CMK (cell line): ENCODE measurements at places on chromosomes 13 and 19.

GRCh38 chr19:39341129-39341718 lies 997 bp upstream of the SAMD4B start:
- DNase-seq, result no peak

DNA sequence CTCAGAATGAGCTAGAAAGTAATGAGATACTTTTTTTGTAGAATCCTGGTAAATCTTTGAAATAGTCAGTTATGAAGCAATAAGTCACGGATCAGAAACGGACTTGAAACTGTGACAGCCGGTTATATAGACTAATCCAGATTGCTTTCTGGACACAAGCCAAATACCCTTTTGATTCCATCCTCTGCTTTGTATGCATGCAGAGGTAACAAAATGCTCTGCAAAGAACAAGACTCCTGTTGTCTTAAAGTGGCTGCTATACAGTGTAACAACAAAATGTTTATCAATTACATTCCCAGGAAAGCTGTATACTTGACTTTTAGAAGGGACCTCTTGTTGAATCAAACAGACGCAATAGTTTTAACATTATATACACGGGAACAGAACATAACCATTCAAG lies 66.5 kb upstream of the STARD13 start:
- DNase-seq, result no peak

- DNase-seq, result no peak
These were observed 8.8 kb downstream of the SPPL2B start for GRCh38 chr19:2337329-2337707.

GRCh38 chr13:102392481-102393209 lies 9.2 kb downstream of the FGF14 start:
- DNase-seq, result no peak

- no peak for DNase-seq
These were observed 108.0 kb upstream of the DOCK9 start for GRCh38 chr13:99085808-99086266.

DNA sequence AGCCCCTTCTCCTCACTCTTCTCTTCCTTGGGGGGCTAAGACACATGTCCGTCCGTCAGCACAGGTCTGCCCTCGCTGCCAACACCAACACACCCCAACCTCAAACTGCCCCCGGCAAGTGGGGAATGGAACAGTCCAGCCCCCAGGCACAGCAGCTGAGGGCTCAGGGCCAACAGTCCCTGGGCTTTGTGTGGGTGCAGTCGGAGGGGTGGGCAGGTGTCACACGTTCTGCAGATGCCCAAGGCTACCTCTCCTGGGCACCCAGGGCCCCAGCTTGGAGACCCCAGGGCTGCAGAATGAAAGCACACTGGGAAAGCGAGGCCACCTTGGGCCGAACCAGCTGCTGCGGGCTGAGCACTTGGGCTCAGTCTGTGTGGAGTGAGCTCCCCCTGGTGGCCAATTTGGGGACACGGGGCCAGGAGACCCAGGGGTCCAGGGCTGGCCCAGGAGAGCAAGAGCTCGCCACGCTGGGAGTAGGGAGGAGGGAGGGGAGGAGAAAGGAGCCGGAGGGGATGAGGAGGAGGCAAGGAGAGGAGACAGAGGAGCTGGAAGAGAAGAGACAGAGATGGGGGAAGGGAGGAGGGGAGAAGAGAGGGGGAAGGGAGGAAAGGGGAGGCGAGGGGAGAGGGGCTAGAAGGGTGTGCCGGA lies 14.0 kb upstream of the ATP8B3 start:
- DNase-seq, result no peak

DNA sequence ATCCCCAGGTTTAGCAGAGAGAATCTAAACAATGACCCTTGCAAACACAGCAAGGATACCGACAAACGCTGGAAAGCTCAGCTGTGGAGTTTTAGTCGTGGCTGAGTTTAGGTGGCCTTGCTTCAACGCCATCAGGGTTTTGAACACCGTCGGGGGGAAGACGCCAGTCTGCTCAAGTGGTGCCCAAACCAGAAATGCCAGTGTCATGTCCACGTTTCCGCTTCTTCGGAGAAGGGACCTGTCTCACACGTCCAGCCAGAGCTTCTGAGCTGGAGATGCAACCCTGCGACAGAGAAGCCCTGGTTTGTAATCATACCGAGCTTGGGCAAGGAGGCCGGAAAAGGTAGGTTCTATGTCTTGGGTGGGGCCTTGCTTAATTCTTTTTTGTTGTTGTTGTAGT lies 42.6 kb upstream of the ATP11A start:
- DNase-seq, result no peak

- DNase-seq, result no peak
These were observed 59.9 kb downstream of the ZNF724 start for GRCh38 chr19:23190341-23190740.

GRCh38 chr13:43295825-43296564 lies 272.6 kb downstream of the DNAJC15 start:
- DNase-seq, result no peak

- no peak for DNase-seq
These were observed 133.0 kb downstream of the STK24 start for GRCh38 chr13:98443800-98444325.

GRCh38 chr19:11382898-11383705 lies 1.0 kb downstream of the EPOR start:
- peak; percentile 84 for DNase-seq

- DNase-seq, result no peak
These were observed 541.6 kb downstream of the SUCLA2 start for GRCh38 chr13:47459512-47459911.

DNA sequence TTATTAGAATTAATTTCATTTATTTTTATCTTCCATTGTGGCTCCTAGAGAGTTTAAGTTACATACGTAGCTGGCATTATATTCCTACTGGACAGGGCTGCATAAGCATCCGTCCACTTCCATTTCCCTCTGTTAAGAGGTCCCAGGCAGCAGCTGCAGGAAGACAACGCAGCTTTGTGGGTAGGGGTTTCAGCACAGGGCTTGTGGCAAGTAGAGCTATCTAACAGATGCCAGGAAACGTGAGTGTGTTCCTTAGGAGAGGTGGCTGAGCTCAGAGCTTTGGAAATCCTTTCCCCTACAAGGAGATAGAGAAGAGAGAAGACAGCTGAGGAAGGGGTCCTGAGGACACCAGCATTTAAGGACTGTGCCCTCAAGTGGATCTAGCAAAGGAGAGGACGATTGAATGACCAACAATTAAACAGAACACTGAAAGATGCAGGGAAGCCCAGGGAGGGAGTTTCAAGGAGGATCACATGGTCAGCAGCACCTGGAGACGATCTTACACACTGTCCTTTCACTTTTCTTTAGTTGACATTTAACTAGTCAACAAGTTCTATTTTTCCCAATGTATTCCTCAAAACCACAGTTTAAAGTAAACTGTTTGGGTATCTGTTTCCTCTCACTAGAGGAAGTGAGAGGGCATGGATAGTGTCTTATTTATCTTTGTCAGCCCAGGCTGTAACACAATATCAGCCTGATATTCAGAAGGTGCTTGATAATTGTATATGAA lies 2.3 kb upstream of the N4BP2L1 start:
- peak; percentile 59 for DNase-seq

GRCh38 chr19:45455707-45456499 lies 11.9 kb upstream of the FOSB start:
- peak; percentile 80 for DNase-seq

GRCh38 chr13:112641456-112642089 lies 48.3 kb upstream of the ATP11A start:
- DNase-seq, result no peak

DNA sequence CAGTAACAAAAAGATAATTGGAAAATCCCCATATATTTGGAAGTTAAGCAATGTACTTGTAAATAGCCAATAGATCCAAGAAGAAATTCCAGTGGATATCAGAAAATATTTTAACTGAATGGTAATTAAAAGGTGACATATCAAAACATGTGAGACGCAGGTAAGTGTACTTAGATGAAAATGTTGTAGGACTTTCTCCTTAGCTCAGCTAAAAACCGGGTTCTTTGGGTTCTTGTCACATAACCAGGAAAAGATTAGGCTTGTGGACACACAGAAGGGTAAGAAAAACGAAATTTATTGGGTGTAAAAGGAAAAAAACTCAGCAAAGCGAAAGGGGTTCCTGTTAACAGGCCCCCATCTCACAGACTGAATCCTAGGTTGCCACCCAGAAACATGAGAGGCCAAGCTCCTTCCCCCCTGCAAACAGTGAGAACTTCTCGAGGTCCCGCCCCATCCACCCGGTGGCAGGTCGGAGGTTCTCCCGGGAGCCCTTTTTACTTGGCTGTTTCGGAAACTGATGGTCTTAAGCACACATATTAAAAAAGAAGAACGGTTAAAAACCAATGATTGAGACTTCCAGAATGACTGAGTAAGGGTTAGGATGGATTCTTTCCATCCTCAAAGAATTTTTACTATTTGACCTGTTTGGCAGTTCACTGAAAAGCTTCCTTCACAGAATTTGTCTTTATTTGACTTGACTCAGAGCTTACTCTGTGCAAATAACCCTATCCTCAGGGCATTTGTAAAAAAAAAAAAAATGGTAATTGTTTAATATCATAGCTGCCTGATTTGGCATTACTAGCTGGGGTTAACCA lies 3.1 kb upstream of the CCDC70 start:
- no peak for DNase-seq

GRCh38 chr13:99949679-99950413 lies 21.7 kb downstream of the ZIC5 start:
- DNase-seq, result no peak

- peak; percentile 5 for DNase-seq
These were observed 25.8 kb downstream of the LACC1 start for GRCh38 chr13:43905435-43906031.

GRCh38 chr19:35501684-35502083 lies 11.4 kb upstream of the KRTDAP start:
- no peak for DNase-seq

GRCh38 chr19:18782559-18783225 lies 8.4 kb downstream of the COMP start:
- no peak for DNase-seq

- DNase-seq, result no peak
These were observed 486.8 kb downstream of the KLF12 start for GRCh38 chr13:73647417-73647816.

DNA sequence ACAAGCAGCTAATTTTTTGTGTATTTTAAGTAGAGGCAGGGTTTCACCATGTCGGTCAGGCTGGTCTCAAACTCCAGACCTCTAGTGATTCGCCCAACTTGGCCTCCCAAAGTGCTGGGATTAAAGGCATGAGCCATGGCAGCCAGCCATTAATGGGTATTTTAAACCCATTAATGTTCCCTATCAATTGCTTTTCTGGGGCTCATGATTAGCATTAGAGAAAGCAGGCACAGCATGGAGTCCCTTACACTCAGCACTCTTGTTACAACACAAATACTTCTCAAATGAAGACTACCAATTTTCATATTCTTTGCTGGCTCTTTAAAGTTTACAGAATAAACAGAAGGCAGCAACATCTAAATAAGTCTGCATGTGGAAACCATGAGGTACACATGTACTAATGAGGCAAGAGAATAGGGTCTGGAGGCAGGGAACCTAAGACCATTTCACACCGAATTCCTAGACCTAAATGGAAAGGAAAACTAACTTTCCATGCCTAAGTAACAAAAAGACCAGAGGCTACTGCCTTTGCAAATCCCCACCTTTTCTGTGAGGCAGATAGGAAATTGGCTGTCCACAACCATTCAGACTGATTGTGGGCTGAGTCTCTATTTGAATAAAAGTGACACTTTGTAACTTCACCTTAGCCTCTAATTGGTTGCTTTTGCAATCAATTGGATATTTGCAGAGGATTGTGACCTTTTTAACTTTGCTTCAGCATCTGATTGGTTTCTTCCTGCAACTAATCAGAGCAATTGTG lies 21.2 kb downstream of the ZNF675 start:
- no peak for DNase-seq

GRCh38 chr19:43489310-43489709 lies 15.2 kb downstream of the PHLDB3 start:
- peak; percentile 57 for DNase-seq

- DNase-seq, result no peak
These were observed 54.7 kb downstream of the MBNL2 start for GRCh38 chr13:97276862-97277269.

- DNase-seq, result no peak
These were observed 11.4 kb upstream of the IGFL1 start for GRCh38 chr19:46218160-46218559.

DNA sequence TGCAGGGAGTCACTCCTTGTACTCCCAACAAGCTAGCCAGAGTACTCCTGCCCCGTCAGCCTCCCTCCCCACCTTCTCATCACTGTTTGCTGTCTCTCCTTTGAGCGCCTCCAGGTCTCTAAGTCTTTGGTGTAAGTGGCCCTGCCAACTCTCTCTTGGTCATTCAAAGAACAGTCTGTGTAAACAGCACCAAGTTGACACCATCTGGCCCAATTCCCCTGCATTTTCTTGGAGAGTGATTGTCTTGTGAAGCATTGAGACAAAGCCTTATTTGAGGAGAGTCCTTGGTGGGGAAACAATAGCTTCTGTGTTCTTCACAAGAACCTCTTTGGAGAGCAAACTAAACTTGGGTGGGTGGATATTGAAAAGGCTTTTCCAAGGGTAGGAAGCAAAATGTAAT lies 114.6 kb upstream of the RNF113B start:
- DNase-seq, result no peak

- no peak for DNase-seq
These were observed 2.9 kb upstream of the DCUN1D2 start for GRCh38 chr13:113493315-113493951.

DNA sequence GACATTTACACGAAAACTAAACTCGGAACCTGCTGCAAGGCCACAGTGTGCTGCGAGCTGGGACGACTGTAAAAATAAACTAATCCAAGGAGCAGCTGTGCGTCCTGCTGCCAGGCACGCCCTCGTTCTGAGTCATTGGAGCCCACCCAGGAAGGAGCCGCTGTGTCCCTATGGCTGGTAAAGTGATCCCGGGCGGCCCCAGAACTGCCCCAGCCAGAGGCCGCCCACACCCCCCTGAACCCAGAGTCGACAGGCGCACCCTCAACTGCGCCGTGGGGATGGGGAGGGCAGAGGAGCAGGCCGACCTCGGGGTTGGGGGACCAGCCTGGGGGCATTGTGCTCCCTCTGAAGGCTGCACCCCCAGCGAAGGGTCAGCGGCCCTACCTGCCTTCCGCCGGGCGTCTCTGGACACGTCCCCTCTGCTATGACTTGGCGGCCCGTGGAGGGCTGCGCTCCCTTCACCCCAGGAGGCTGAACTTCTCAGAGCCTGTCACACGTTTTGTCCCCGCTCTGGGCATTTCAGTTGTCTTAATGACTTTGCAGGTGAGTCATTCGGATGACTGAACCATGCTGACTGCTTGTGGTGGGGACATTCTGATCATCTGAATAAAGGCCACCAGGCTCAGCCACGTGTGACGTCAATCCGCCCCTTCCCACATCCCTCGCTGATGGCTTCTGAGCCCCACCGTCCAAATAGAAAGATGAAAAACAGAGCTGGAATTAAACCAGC lies 42.7 kb downstream of the ADPRHL1 start:
- DNase-seq, result no peak
